ENCODE measurements at places on chromosomes 12 and 14.
A peak's percentile ranks its signal among the peaks of the same experiment; 100 is the strongest.

- DNase-seq, result no peak
Measured at GRCh38 chr14:70697701-70698100, 56.0 kb downstream of the TTC9 start.

DNA sequence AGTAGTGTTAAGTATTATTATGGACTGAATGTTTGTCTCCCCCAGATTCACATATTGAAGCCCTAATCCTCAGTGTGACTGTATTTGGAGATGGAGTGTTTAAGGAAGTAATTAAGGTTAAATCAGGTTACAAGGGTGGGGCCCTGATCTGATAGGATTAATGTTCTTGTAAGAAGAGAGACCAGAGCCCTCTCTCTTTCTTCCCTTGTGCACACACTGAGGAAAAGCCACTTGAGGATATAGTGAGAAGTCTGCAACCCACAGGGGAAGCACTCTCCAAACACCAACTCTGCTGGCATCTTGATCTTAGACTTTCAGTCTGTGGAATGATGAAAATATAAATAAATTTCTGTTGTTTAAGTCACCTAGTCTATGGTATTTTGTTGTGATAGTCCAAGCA, 2.2 kb upstream of the KLRG1 start:
- DNase-seq, result no peak

- DNase-seq, result no peak
Measured at GRCh38 chr12:131380220-131380964, 330.5 kb upstream of the SFSWAP start.

DNA sequence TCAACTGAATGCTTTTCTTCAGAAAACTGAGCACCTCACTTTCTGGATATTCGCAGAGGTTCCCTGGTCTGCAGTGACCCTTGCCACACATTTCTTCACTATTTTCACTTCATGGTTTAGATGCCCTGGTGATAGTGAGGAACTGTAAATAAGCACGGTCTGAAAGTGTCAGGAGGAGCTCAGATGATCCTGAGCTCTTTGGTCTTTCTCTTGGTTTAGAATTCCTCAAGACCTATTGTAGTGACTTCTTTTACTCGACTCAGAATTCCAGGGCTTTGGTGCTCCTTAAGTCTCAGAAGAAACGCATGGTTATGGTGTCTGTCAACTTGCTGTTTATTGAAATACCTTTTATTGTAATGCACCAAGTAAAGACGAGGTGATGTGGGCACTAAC, 84.0 kb downstream of the SAMD4A start:
- no peak for DNase-seq

GRCh38 chr14:62269204-62269603, 507.0 kb downstream of the SNAPC1 start:
- DNase-seq, result no peak

DNA sequence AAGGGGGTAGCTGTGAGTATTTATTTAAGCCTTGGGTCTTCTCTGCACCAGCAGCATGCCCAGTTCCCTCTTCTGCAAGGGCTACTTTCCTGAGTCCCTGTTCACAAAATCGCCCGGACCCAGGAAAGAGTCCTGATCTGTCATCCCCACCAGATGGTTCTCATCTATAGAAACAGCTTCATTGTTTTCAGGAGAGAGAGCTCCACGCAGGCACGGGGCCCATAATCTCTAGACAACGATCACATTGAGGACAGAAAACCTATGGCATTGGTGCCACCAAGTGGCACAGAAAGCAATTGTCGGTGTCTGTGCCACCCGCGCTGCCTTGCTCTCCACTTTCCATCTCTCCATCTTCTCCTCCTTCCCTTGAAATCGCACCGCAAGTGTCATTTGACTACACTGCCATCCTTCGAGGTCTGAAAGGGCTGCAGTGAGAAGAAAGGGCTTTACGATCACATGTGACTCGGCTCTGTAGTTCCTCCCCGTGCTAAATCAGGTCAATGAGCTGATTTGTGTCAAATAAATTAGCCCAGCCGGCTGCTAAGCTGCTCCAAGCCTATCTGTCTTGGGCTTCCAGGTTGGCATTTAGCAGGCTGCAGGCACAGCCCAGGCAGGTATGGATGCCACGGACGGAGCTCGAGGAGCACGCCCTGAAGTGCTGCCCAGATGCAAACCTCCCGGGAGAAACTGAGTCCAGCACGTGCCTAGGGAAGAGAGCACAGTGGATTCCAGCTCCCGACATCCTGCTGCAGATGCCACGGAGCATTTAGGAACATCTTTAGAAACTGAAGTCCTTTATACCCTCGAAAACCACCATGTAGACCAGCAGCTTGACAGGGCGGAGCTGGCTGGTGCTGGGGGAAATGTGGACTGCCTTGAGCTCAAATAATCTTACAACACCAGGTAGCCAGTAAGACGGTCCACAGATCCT, 28.8 kb downstream of the SPRING1 start:
- peak; percentile 66 for DNase-seq

DNA sequence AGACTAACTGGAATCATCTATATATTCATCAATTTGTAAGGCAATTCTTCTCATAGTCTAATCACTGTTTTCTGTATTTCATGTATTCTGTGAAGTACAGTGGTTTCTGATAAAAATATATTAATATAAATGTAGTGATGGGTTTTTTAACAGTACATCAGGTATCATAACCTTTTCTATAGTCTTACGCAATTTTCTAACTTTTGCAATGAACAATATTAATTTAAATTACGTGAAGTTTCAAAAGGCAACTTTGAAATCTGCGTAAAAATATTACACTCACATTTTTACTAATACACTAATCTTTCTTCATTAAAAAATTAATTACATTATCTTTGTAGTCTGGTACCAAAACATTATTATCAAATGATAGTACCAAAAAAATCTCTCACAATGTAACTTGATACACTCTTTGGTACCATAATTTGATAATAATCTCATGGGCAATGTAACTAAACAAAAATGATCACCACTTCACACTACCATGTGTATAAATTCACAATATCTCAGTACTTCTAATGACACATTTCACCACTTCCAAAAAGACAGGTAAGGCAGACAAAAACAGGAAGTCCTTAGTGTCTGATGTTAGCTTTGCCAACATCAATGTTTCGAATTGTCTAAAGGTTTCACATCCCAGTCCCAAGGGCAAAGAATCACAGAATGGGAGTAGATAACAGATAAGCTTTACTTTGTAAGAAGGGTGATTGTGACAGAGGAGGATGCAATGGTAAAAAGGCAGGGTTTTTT, 8.7 kb downstream of the DNAI7 start:
- no peak for DNase-seq

DNA sequence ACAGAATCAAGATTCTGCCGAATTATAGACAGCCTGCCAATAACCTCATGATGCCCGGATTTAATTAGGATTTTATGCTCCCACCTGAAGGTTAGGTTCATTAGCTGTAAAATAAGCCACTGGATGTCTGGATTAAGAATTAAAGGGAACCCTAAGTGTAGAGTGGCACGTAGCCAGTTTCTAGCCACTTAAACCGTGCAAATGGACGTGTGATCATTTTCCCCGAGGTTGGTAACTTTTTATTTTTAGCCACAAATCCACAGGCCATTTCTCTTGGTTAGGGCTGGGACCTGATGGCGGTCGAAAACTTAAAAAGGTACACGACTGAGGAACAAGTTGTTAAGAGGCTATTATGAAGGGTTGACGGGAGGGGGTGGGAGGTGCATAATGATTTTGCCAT, 127.3 kb upstream of the TMPO start:
- DNase-seq, result no peak

- DNase-seq, result no peak
Measured at GRCh38 chr14:49546766-49547165, 39.4 kb downstream of the RPS29 start.

DNA sequence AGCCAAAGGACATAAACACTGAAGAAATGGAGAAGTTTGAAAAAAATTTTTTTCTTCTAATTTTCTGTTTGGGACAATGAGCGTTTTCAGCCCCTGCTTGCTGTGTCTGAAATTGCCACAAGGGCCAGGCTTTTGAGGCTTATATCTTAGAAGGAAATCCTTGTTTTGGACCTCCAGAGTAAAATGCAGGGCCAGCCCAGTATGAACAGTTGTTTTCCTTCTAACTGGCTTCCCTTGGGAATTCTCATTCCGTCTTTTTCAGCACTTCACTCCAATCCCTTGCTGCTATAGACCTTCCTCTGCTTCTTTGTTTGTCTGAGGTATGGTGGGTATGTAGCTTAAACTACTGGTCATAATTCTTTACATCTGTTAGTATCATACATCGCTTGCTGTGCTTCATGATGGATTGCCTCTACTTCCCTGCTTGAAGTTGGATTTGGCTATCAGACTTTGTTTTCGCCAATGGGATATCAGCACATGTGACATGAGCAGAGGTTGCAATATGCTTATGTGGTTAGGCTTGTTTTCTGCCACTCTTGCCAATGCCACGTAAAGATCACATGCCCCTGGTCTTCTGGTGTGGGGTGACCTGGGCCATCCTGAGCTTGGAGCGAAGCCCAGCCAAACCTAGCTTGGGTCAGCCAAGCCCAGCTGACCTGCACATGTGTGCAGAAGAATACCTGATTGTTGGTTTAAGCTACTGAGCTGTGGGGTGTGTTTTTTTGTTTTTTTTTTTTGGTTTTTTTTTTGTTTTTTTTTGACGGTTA, 64.7 kb downstream of the AVPR1A start:
- no peak for DNase-seq

DNA sequence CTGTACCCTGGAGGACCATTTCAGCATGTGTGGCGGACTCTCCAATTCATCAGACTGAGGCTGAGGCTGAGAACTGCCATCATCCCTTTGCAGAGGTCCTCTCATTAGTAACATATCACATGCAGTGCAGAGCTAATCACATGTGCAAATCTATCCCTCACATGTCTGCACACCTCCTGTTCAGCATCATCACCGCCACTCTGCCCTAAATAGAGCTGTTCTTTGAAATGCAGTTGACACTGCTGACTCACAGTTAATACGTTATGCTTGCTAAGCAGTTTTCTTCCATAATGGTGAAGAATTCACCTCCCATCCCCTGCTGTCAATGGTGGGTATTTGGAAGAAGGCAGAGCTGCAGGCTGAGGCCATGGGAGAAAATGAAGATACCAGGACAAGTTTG, 85.0 kb upstream of the ANO2 start:
- no peak for DNase-seq

DNA sequence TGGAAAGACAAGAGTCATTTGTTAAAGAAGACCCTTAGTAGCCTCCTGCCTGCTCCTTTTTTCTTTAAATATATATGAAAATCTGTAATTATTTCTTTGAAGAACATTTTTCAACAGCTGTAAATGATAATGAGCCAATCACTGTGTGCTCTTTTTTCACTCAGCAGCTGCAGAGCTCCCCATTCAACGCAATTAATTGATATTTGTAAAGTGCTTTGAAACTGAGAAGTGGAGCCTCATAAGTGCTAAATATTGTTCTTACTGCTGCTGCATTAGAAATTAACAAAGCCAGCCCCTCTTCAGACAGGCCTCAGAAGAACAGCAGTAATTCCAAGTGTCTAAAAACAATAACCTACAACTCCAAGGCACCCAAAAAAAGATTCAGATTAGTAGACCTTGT, 224.3 kb downstream of the GXYLT1 start:
- DNase-seq, result peak; percentile 60

DNA sequence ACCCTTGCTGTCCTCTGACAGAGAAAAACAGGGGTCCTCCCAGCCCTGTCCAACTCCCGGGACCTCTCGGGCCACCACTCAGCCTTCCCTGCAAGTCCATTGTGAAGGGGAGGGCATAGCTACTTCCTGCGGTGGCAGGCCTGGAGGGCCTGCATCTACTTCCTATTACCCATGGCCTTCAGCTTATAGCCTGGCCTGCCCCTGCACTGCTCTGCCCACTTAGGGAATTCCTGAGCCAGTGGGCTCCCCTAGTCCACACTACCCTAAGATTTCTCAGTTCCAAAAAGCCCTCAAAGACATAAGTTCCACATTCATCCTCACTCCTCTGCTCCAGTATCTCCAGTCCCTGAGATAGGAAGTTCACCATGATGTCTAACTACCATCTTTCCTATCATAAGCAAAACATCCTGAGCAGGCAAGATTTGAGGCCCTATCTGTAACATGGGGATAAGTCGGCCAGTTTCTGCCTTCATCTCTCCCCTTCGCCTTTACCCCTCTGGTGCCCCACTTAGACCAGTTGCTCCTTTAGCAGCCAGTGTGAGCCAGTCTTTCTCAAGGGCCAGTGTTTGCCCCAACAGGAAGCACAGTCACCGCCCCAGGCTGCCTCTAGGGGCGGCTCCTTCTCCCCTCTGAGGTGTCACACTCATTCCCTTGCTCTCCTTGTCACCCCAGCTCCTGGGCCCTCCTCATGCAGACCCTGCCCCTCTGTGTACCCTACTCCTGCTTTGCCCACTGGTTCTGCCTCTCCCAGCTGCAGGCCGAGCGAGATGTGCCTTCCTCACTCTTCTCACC, 10.9 kb downstream of the HDAC7 start:
- no peak for DNase-seq

GRCh38 chr14:91912035-91912434, 35.5 kb downstream of the FBLN5 start:
- no peak for DNase-seq

DNA sequence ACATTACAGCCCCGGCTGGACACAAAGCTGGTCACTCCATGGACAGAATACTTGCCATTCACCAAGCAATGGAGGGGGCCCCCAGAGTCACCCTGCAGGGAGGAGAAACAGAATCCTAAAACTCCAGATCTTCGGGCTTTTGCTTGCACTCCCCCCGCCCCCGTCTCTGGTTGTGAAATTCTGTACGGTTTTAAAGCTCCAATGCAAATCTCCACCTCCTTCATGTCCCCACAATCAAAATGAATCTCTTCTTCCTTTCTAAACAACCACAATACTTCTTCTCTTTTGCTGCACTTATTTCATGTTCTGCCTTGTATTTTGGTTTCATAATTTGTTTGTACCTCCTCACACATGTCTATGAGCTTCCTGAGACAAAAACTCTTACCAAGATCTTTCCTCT, 5.8 kb upstream of the BIN2 start:
- no peak for DNase-seq

GRCh38 chr14:90809530-90810312, 6.5 kb downstream of the TTC7B start:
- DNase-seq, result no peak

- DNase-seq, result no peak
Measured at GRCh38 chr12:54304187-54304810, 3.5 kb upstream of the NFE2 start.

DNA sequence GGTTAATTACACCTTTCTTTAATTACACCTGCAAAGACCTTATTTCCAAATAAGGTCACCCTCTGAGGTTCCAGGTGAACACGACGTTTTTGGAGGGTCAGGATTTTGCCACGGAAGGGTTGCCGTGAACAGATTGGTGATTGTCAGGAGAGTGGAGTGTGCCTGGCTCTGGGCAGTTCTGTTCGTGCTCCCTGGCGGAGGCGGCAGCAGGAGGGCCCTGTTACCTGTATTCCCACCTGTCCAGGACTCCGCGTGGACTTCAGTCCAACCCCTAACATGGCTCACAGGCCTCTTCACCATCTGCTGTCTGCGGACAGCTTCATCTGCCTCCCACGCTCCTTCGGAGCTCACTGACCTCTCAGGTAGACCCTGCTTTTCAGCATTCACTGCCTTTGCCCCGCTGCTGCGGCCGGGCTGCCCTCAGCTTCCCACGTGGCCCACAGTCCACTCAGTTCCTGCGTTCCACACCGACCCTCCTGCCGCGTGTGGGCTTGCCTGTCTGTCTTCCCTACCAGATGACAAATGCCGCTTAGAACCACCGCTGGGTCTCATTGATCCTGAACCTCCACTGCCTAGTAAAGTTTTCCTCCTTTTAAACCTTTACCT, 187.5 kb upstream of the DIO3 start:
- no peak for DNase-seq

Data from NCI-H1436 treated with DMSO at 0.1 percent for 48 hours (cell line).